LHCN-M2 (cell line): ENCODE measurements at places on chromosomes 2 and 18. TPM values are rescaled to one million over a fixed set of nuclear protein-coding genes. Genes with fewer than 3 reads are reported as not detected.
A peak's percentile ranks its signal among the peaks of the same experiment; 100 is the strongest.

DNA sequence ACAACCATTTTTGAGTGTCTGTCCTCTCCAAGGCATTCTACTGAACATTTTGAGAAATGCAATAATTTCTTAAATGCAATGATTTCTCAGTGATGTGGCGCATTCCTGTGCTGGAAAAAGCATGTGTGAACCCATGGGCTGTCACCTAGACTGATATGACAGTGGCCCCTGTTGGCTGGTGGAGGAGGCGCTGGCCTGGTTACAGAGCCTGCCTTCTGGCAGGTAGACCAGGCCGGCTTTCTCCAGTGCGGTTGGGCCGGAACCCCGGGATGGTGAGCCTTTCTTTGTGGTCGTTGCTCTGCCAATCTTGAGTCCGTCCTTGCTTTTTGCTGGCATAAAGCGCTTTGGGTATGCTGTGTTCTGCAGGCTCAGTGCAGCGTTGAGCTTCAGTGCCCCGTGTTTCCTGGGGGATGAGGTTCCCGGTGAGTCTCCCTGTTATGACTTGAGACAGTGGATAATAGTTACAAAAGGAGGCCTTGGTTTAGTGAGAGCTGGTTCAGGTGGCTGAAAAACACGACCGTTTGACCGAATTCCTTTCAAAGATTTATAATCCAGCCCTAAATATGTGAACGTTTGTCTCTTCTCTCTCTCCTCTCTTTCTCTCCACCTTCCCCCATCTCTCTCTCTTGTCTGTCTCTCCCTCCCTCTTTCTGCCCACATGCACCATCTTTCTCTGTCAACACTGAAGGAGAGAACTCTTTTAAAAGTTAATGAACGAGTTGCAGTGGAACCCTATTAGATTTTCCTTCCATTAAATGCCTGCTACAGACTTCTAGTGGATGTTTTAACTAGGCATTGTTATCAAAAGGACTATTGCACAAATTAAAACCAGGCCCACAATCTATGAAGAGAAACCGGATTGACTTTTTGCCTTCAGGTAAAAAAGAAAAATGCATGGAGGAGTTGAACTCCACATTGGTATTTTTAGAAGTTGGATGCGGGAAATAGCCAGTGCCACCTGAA lies 34.0 kb downstream of the TSHZ1 start:
- DNase-seq = no peak

DNA sequence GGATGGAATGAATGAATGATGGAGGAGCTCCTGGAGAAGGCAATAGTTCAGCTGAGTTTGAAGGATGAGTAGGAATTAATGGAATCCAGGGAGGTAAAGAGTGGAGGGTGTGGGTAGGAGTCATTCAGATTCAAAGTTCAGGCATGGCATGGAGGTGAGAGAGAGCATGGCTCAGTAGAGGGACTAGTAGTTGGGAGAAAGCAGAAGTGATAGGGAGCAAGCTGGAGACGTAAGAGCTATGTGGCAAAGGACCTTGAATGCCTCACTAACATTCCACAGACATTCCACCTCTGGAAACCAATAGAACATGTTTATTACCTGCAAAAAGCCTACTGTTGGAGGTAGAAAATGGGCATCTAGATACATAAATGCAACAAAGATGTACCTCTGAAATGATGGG lies 170.1 kb downstream of the HAUS1 start:
- no peak for DNase-seq

DNA sequence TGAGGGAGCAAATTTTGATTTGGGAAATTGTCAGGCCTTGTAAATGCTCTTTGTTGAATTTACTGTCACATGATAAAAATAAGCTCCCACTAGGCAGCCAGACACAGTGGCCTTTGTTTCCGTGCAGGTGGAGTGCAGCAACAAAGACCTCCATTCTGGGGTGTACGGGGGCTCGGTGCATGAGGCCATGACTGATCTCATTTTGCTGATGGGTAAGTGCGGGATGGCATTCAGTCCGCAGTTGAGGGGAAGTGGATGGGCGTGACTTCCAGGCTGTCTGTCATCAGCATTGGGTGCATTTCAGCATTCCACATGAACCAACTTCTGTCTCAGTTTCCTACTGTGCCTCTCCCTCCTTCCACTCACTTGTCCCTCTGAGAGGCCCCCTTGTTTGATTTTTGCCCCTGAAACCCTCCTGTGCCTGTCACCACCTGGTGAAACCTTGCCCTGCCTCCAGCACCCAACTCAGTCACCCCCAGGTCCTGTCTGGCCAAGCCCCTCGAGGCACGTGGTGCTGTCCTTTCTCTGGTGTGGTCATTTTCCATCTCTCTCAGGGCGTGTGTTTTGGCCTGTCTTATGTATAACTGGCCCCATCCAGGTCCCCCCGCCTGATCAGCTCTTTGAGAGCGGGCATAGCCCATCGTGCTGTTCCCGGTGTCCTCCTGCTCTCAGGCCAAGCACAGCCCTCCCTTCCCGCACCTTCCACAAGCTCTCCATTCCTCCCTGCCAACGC lies 16.3 kb downstream of the CNDP2 start:
- no peak for DNase-seq

DNA sequence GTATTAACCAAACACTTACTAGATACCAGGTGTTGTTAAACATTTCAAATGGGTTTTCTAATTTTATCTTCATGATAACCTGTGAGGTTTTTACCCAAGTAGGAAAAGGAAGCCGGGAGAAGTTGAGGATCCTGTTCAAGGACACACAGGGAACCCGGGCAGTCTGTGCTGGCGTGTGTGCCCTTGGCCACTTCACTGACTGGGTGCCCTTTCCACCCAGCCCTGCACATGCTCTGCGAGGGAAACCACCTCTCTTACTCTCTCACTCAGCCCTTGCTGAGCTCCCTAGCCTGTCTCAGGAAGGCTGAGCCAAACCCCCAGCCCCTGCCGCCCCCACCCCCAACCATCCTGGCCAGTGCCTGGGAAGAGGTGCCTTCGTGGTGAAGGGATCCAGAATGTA lies 51.8 kb downstream of the TEX44 start:
- no peak for DNase-seq

- peak; percentile 46 for DNase-seq
Observed at GRCh38 chr2:162333968-162334367, 10.0 kb upstream of the GCA start.

DNA sequence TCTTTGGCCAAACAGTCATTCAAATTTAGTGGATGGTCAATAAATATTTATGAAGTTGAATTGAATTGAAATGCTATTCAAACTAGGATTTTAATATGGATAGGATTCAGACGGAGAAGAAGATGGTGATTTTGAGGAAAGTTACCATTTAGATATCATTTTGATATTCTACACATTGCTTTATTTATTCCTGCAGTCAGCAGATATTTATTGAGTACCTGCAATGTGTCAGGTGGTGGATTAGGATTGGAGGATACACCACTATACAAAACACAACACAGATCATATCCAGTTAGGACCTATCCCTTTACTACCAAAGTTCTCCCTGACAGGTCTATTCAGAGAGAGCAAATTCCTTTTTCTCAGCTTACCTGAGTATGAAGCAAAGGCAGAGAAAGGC lies 38.8 kb downstream of the MAPRE2 start:
- DNase-seq = no peak

GRCh38 chr2:162968306-162968705 lies 129.7 kb upstream of the KCNH7 start:
- no peak for DNase-seq

DNA sequence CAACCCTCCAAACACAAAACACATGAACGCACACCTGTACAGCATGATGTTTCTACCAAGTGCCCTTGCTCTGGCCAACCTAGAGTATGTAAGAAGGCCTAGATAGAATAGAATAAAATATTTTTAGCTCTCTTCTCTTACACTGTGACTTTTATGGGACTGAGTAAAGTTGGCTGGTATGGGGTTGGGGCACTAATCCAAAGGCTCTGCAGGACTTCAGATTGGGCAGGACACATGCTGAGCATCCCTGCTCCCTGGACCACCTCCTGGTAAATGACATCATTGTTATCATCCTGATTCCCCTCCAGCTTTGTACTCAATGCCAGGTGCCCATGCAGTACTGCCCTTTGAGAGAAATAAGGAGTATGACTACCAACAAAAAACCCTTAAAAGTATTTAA lies 322.2 kb downstream of the SLC8A1 start:
- DNase-seq = no peak

DNA sequence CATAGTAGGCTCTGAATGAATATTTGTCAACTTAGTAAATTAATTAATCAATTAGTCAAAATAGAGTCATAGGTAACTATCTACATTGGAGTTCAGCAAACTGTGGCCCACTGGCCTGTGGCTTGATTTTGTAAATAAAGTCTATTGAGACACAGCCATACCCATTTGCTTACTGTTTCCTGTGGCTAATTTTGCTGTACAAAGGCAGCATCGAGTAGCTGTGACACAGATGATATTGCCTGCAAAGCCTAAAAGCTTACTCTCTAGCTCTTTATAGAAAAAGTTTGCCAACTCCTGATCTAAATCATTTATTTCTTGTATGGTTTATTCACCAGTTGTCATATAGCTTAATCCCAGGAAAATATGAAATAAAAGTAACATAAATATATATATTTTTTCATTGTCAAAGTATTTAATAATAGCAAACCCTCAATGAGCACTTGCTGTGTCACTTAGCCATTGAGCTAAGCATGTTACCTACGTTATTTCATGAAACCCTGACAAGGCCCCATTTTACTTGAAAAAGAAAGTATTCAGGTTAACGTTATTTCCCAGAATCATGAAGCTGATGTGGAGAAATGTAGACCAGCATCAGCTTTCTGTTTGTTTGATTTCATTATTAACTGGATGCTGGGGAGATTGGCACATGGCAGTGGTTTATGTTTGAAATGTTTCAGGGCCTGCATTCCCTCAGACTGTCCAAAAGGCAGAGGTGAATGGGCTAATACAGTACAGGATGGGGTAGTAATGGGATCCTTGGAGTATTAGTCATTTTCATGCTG lies 69.6 kb downstream of the ICOS start:
- no peak for DNase-seq

GRCh38 chr2:200533754-200534153 lies 7.7 kb downstream of the SGO2 start:
- no peak for DNase-seq

- DNase-seq = no peak
Observed at GRCh38 chr2:236055471-236055870, 112.7 kb downstream of the GBX2 start.

DNA sequence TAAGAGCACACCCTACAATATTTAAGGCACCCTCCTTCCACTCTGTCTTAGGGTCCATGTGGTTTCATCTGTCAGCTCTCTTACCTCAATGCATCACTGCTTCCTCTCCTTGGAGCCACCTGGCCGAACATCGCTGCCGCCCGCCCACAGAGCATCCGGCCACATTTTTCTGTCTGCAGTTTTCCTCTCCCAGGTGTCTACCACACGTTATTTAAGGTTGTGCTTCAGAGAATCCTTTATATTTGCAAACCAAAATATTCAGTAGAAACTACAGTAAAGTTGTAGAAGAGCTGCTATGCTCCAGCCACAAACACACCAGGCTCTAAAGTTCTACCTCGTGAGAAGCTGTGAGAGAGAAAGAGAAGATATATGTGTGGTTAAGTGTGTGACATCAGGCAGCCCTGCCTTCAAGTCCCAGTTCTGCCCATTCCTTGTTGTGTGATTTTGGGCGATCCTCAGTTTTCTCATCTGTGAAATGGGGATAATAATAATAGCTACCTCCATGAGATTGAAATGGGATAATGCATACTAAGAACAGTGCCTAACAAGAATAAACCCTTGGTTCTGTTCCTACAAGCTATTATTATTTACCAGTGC lies 4.9 kb upstream of the STK17B start:
- no peak for DNase-seq

DNA sequence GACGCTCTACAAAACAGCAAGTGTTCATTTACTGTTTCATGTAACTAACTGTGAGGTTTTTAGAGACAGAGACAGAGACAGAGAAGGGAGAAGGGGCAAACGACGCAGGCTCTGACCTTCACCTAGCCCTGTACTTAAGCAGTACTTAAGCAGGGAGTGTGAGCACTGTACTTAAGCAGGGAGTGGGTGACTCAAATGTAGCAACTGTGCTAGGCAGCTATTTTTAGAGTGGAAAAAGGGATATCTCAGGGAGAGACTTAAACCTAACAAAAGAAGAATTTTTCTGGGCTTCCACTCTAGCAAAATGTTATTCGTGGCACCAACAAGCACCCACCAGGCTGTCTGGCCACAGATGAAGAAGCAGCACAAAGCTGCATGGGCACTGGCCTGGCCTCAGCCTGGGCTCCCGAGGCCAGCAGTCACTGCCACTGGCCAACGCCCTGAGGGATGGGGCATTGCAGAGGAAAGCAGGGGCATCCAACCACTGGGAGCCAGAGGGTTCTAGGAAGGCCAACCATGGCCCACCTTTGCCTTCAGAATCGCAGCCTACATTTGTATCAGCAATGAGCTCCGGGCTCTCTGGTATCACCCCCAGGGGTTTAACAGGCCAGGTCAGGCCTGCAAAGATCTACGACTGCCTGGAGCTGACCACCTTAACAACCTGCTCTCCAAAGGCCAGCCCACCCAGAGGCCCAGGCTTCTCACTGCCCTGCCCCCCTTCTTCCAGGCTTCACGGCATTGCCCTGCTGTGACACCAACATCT lies 154.3 kb downstream of the TTC32 start:
- DNase-seq = peak; percentile 43

- no peak for DNase-seq
Observed at GRCh38 chr2:136149011-136149410, 31.1 kb upstream of the CXCR4 start.

DNA sequence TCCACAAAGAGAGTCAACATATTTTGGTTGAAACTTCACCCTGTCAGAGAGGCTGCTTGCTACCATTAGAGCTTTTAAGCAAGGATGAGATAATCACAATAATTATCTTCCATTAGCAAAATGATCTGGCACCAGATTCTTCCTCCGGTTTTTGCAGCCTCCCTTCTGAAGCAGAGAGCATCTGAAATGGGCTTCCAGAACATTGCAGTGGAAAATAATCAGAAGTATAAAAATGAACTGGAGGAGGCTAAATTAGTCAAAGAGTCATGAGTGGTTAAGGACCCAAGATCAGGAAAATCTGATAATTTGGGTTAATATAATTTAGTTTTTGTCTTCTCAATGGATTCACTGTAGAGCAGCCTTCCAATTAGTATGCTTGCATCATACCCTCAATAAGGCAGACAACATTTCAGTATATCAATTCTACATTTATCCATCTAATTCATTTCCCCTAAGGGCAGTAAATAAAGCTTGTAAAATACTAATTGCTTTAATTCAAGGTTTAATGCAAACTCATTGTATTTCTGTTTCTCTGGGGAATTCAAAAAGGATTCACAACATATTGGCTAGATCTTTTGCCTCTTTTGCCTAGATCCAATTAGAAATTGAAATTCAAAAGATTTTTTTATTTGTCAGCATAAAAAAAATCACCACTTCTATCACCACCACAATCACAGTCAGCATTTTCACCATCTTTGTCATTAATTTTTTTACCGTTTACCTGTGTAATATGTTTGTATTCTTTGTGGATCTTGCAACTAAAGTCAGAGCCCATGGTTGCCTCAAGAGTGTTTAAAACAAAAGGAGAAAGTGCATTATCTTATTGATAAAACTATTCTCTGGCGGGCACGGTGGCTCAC lies 537.2 kb upstream of the DCC start:
- no peak for DNase-seq

DLX2 gene
- 0.32 and 0.75 TPM in 2 replicates for total RNA-seq

DTYMK gene
- 108 and 132 TPM in 2 replicates for total RNA-seq

ABCB11 gene
- not detected in 2 replicates for total RNA-seq
